ENCODE measurements at places on chromosomes 3 and 15.

DNA sequence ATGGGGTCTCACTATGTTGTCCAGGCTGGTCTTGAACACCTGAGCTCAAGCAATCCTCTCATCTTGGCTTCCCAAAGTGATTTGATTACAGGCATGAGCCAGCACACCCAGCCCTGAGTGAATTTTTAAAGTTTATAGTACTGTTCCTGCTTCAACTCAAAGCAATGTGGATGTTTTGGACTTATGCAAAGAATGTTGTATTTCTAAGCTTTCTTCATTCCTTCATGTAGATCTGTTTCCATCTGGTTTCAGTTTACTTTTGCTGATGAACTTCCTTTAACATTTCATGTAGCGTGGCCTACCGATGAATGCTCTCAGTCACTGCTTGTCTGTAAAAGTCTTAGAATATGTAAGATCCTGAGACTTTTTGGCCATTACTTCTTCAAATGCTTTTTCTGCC lies 23.2 kb downstream of the NRG4 start:
- DNase-seq, result no peak

DNA sequence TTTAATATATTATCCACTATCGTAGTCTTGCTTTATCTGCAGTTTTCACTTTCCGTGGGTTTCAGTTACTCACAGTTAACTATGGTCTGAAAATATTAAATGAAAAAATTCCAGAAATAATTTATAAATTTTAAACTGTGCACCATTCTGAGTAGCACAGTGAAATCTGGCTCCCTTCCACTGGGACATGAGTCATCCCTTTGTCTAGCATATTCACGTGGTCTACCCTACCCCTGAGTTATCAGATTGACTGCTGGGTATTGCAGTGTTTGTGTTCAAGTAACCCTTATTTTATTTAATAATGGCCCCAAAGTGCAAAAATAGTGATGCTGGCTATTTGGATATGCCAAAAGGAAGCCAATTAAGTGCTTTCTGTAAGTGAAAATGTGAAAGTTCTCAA lies 539.5 kb upstream of the AGTR1 start:
- DNase-seq, result no peak

- DNase-seq, result no peak
These were observed 329.9 kb upstream of the WNT5A start for GRCh38 chr3:55816794-55817576.

DNA sequence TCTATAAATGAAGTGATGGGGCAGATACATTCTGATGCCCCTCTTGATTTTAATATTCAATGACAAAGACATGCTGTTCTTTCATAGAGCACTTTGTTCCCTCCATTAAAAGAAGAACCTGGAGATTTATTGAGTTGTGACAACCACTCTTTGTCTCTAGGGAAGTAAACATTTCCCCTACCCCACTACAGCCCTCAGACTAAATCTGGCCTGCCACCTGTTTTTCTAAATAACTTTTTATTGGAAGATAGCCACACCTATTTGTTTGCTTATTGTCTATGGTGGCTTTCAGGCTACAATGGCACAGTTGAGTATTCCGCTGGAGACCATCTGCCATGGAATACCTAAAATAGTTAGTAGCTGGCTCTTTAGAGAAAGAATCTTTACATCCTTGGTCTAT lies 41.2 kb upstream of the ZNF385D start:
- DNase-seq, result no peak

DNA sequence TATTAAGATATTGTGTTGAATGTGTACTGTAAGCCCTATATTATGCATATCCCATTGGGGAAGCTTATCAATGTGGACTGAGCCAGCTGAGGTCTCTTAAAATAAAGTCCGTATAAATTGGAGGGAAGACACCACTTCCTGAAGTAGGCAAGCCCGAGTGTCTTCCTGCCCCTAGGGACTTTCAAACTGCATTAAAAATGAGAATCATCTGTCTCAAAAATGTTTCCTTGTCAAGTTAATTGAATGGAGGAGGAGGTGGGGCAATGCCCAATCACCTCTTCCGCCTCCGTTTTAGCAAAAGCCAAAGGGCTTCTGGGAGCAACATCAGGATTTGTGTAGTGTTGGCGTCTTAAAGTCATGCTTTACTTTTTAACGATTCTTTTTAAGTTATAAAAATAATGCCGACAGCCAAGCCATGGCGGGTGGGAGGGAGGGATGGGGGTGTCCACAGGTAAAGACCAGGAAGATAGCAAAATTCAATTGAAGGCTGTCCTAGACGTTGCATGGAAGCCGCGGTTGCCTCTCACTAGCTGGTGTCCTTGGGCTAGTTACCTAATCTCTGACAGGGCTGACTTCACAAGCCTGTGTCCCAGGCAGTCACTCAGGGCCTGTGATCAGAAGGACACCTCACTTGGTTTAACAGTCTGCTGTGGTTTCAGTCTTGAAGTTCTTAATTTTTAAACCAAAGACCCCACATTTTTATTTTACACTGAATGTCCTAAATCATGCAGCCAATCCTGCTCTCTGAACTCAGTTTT lies 524.9 kb upstream of the PROK2 start:
- DNase-seq, result peak; percentile 47

DNA sequence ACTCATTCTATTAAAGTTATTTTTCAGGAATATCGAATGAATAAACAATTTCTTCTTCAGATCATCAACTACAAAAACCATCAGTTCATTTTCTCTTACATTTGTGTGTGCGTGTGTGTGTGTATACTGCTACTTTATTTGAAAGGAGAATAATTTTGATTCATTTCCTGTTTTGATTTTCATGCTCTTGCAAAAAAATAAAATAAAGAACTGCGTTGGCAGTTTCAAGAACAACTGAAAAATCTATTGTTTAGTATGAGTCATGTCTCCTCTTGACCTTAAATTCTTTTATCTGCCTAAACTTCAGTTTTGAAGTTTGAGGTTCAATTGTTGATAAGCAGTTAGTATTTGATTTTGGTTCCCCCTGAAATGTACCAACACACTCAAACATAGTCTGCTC lies 540.8 kb downstream of the FGF12 start:
- no peak for DNase-seq

DNA sequence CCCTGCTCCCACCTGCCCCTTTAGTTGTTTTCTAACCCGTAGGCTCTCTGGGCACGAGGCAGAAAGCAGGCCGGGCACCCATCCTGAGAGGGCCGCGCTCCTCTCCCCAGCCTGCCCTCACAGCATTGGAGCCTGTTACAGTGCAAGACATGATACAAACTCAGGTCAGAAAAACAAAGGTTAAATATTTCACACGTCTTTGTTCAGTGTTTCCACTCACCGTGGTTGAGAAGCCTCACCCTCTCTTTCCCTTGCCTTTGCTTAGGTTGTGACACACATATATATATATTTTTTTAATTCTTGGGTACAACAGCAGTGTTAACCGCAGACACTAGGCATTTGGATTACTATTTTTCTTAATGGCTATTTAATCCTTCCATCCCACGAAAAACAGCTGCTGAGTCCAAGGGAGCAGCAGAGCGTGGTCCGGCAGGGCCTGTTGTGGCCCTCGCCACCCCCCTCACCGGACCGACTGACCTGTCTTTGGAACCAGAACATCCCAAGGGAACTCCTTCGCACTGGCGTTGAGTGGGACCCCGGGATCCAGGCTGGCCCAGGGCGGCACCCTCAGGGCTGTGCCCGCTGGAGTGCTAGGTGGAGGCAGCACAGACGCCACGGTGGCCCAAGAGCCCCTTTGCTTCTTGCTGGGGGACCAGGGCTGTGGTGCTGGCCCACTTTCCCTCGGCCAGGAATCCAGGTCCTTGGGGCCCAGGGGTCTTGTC lies 48.5 kb downstream of the PGPEP1L start:
- no peak for DNase-seq

DNA sequence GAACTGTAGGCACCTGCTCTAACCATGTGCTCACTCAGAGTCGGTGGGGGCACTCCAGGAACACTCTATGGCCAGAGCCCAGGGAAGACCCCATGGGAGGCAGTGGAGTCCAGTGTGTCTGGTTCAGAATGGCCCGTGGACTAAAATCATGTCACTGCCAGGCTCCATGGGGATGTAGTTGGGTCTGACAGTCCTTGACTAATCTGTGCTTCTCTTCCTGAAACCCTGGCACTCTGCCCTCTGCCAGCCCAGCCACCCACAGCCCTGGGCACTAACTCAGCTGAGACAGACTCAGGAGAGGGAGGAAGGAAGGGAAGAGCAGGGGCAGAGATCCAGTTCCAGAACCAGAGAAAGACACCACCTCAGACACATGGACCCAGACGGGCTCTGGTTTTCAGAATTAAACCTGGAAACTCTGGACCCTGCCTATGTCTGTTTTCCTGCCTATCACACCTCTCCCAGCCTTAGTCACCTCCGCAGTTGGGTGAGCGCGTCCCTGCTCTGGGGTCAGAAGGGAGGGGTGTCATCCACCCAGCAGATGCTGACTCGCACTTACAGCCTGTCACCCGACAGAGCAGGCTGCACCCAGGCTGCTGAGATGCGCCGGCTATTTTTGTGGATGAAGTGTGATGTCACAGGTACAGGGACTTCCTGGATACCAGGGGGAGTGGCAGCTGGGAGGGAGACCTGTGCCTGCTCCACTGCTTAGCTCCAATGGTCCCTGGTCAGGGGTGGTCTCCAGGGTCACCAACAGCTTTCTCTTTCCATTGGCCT lies 56.8 kb upstream of the INSYN1 start:
- no peak for DNase-seq

DNA sequence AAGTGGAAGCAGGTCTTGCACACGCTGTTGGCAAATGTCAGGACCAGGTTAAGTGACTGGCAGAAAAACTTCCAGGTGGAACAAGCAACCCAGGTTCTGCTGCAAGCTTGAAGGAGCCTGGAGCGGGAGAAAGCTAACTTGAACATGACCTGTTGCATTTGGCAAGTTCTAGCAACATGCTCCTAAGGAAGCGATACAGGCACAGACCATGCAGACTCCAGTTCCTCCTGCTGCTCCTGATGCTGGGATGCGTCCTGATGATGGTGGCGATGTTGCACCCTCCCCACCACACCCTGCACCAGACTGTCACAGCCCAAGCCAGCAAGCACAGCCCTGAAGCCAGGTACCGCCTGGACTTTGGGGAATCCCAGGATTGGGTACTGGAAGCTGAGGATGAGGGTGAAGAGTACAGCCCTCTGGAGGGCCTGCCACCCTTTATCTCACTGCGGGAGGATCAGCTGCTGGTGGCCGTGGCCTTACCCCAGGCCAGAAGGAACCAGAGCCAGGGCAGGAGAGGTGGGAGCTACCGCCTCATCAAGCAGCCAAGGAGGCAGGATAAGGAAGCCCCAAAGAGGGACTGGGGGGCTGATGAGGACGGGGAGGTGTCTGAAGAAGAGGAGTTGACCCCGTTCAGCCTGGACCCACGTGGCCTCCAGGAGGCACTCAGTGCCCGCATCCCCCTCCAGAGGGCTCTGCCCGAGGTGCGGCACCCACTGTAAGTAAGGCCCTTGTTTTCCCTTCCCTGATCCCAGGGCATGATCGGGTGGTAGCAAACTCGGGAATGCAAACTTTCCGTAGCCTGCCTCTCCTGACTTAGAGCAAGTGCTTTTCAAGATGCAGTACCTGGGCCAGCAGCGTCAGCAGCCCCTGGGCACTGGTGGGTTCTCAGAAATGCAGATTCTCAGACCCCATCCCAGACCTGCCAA lies 759 bp downstream of the GALNT15 start:
- no peak for DNase-seq

GRCh38 chr3:140424211-140424610 lies 253.7 kb upstream of the TRIM42 start:
- no peak for DNase-seq

DNA sequence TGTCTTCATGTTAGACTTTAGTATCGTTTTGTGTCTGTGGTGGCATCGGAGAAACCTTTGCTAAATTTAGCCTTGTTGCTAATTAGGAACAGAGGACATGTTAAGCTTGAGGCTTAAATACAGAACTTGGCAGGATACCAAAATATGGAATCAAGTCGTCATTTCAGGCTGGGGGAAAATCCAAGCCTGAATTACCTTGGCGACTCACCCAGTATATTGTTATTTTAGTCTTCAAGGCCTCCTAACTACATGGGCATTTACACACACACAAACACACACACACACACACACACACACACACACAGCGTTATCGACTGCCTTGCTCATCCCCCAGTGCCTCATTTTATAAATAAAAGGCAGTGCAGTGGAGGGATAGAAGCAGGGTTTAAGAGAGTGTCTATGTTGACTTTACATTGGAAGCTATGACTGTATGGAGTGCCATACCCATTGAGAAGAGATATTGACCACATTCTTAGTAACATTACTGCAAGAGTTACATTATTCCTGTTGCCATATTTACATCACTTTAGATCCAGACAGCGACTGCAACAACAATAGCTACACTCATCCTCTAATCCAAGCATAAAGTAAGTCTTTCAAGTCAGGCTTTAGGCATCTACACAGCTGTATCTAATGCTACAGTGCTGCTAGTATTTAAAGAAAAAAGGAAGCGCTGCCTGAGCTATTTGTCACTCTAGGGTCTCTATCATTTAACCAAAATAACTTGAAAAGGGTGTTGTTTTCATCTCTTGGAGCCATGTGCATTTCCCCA lies 210.8 kb upstream of the SEMA6D start:
- no peak for DNase-seq

DNA sequence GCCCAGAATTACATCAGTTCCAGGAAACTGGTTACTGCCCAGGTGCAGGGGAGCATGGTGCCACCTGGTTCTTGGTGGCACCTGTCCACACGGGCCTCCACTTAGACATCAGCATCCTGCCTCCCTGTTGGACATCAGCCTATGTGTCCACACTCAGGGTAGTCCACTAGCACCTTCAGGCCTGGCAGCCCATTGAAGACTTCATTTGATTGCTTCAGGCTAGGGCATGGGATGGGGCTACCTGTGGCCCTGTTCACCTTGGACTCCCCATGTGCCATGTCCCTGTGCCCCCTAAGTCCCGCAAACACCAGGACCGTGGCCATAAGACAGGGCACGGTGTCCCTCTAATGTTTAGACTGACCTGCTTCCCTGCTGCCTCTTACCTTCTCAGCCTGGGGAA lies 30.9 kb downstream of the CYP8B1 start:
- no peak for DNase-seq

DNA sequence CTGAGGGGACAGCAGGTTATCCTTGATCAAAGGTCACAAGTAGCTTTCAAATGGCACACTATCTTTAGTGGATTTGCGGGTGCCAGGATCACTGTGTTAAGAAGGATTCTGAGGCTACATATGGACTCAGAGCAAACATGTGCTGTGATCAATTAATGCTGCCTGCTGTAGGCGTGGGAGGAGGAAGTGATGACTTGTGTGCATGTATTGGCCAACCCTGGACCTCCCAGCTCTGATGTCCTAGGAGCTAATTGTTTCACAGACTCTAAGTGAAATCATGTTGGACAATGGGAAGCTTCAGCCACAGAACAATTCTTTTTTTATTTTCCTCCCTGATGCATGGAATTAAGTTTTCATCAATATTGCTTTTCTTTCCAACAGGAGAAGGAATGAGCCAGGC lies 24.4 kb downstream of the FAH start:
- no peak for DNase-seq

GRCh38 chr15:40247406-40247971 lies 8.6 kb downstream of the PAK6 start:
- no peak for DNase-seq
